ENCODE measurements at places on chromosomes 16 and 17.

GRCh38 chr17:60091908-60092331 is 13.2 kb upstream of the HEATR6 start:
- no peak for DNase-seq

- DNase-seq: no peak
Measured at GRCh38 chr17:62819511-62820221, 11.6 kb upstream of the MARCHF10 start.

DNA sequence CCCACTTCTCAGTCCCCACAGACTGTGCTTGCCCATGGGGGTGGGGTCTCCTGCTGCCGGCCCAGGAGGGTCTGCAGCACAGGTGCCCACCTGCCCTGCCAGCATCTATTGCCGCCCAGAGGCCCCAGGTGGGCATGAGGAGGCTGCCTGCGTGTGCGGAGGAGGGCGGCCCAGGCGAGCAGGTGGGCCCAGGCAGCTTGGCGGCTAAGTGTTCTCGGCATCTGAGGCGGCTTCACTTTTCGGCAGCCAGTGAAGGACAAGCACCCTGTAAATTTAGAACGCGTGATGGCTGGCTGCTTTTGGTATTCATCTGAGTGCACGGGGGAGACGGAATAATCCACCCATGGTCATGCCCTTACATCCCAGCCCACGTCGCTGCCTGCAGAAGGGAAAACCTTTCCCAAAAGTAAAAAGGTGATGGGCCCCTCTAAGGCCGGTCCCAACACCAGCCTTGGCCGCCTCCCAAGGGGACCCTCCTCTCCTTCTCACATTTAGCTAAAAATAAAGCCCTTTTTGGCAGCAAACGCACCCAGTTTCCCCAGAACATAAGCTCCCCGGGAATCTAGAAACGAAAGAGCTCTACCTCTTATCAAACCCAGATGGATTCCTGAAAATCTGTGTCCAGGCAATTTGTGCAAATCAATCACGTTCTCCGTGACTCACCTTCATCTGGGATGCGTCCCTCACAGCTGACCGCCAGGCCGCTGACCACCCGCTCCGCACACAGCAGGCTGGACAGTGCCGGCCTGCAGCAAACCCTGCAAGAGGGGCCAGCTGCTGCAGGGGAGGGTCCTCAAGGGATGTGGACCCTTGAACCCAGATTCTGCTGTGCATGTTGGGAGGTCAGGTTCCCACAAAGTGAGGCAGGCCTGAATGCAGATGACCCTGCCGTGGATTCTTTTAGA is 79.4 kb downstream of the RBFOX3 start:
- no peak for DNase-seq

DNA sequence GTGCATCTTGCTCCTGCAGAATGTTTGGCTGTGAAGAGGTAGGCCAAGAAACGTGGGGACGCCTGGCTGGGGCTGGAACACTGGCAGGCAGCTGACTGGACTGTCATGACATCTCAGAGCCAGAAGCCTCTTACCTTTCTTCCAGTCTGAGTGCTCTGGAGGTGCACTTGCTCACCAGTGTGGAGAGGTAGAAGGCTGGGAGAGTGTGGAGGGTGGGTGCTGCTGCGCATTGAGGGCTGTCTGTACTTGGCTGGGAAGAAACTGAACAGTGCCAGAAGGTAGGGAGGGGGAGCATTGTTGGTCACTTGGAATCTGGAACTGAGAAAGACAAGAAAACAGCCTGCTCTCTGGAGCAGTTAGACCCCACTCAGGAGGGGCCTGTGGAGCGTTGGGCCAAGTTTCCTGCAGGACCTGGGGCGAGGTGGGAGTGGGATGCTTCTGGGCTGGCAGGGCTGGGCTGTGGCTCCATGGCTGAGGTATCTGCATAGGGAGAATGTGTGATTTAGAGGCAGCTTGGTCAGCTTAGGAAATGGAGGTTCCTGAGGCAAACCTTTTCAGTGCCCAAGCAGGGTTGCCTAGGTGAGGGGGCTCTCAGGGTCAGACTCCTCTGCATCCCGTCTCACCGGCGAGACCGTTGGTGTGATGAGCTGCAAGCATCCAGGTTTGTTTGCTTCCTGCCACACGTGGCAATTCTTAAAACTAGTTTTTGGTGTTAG is 55.1 kb downstream of the KSR1 start:
- DNase-seq: no peak

GRCh38 chr16:1032607-1033006 is 39.9 kb upstream of the SSTR5 start:
- DNase-seq: no peak

GRCh38 chr17:39678340-39679116 is 9.3 kb downstream of the PGAP3 start:
- DNase-seq: no peak

DNA sequence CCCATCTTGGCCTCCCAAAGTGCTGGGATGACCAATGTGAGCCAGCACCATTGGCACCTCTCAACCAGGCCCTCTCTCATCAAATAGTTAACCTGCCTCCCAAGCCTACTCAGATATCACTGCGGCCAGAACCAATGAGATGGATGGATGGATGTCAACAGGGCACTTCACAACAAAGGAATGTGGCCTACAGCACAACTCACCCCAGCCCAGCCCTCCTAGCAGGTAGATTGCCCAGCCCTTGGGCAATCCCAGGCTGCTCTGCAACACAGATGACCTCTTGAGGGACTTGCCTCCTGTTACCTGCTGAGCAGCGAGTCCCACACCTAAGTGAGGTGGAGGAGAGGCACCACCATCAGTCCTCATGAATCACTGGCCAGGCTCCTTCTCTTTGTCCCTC is 22.6 kb upstream of the KIFC3 start:
- DNase-seq: no peak

- DNase-seq: no peak
Measured at GRCh38 chr16:64406770-64407181, 715.1 kb downstream of the CDH11 start.

DNA sequence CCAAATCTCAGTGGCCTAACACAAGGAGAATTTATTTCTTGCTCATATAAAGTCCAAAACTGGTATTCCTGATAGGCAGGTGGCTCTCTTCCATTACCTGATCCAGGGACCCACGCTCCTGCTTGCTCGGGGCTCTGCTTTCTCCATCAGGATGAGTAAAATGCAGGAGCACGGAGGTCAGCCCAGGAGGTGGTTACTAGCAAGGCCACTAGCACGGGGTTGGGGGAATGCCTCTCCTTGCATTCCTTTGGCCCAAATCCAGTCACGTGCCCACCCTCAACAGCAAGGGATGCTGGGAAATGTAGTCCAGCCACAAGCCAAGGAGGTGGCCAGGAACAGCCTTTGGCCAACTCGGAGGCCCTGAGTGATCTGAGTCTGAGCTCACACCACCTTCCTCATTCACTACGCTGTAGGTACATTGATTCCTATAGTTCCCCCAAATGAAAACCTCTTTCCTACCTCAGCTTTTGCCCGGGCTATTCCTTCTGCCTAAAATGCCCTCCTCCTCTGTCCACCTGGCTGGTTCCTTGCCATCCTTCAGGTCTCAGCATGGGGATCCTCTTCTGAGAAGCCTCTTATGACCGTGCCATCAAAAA is 38.3 kb upstream of the HAPSTR1 start:
- DNase-seq: no peak

GRCh38 chr16:19881028-19881427 is 3.6 kb downstream of the GPRC5B start:
- no peak for DNase-seq

DNA sequence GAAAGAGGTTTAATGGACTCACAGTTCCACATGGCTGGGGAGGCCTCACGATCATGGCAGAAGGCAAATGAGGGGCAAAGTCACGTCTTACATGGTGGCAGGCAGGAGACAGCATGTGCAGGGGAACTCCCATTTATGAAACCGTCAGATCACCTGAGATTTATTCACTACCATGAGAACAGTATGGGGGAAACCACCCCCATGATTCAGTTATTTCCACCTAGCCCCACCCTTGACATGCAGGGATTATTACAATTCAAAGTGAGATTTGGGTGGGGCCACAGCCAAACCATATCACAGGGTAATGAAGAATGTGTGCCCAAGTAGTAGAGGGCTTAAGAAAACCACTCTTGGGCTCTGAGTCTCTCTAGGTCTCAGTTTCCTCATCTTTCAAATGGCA is 85.1 kb downstream of the PRKCB start:
- no peak for DNase-seq

DNA sequence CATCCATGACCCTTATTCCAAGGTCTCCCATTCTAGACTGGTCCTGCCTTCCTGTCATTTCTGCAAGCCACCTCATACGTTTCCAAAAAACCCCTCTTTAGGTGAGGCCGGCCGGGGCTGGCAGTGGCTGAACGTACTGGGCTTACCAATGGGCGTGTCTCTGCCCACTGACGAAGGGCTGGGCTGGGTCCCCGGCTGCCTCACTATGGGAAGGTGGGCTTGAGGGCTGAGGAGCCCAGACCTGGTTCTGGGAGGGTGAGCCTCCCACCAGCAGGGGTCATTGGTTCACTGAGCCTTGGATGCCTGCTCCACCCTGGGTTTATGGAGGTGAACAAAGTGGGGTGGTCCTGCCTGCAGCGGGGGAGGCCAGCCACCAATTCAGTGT is 19.9 kb downstream of the KDM8 start:
- DNase-seq: no peak

DNA sequence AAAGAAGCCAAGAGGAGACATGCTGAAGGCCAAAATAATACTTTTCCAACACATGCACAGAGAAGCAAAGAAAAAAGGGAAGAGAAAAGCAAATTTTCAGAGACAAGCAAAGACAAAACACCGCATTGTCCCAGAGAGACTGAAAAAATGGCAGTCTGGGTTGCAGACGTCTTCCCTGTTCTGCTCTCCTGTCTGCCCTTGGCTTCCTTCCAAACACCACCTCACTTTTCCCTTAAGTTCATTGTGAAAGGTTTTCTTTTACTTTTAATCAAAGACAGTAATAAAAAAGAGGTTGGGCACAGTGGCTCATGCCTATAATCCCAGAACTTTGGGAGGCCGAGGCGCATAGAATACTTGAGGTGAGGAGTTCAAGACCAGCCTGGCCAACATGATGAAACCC is 21.2 kb upstream of the VAT1L start:
- no peak for DNase-seq

GRCh38 chr17:2144701-2145100 is 89.8 kb downstream of the HIC1 start:
- no peak for DNase-seq

- no peak for DNase-seq
Measured at GRCh38 chr17:54863176-54863575, 37.5 kb upstream of the TOM1L1 start.

DNA sequence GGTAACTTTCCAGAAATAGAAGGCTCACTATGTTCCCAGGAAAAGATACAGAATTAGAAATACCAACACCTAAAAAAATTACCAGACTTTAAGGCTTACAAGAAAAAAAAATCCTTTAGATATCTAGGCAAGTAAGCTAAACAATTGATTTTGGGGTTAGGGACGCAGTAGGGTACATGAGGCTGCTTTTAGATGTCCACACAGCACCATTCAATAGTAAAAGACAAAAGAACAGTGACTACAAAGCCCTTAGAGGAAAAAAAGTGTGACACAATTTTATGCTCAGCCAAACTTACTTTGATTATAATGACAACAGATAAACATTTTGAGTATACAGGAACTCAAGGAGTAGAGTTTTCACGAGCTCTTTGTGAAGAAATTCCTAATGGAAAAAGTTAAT is 29.9 kb downstream of the METTL16 start:
- DNase-seq: no peak

GRCh38 chr17:77450742-77451244 is 310.0 kb downstream of the SEC14L1 start:
- DNase-seq: peak; percentile 55

GRCh38 chr16:88790312-88791211 is 5.5 kb upstream of the PIEZO1 start:
- peak; percentile 43 for DNase-seq

- no peak for DNase-seq
Measured at GRCh38 chr17:77771145-77771544, 187.4 kb upstream of the TNRC6C start.

GRCh38 chr17:7408252-7408727 is 645 bp downstream of the NLGN2 start:
- DNase-seq: no peak

DNA sequence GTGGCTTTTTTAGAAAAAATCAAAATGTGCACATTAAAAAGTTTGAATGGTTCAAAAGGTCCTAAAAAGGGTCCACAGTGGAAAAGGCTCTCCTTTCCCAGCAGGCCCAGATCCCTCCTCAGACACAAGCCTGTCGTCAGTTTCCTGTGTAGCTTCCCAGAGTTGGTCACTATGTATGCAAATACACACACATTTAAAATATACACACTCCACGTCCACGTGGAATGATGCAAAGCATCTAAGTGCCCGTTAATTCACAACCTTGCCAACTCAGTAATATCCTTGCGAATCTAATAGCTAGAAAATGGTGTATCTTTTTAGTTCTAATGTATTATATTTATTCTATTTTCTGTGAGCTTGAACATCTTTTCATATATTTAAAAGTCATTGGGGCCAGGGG is 17.7 kb downstream of the NLRC5 start:
- DNase-seq: no peak

- no peak for DNase-seq
Measured at GRCh38 chr17:62008294-62008693, 56.8 kb downstream of the MED13 start.

DNA sequence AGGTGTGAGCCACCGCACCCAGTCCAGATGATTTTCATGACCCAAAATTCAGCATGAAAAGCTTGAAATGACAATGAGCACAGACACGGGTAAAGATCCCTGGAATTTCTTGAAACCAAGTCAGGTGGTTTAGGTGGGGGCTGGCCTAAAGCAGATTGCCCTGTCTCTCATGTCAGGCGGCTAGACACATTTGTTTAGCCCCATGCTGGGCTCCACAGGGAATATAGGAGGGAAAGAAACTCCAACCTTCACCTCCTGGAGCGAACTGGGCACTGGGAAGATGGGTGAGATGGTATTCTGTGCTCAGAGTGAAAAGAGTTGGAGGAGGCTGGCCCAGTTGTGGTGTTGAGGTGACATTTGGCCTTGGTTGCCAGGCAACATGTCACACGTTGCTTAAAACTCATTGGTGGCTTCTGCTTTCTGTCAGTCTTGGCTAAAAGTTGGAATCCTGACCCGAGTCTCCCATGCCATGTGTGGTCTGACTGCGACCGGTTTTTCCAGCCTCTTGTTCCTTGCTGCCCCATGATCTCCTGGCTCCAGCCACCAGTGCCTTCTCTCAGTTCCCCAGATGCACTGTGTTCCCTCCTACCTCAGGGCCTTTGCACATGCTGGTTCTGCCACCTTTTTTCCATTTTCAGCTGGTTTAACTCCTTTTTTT is 113.7 kb downstream of the ABCC6 start:
- DNase-seq: no peak

DNA sequence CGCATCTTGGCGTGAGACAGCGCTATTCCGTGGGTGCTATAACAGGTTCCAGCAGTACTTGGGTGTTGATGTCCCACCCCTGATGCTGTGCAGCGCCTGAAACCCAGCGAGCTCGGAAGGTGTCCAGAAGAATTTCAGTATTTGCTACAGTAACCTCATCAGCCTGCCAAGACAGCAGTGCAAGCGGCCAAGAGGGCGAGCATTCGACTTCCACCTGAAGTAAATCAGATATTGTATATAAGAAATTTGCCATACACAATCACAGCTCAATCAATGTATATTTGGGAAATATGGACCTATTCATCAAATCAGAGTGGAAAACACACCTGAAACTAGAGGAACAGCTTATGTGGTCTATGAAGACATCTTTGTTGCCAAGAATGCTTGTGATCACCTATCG is 13.0 kb downstream of the APPBP2 start:
- no peak for DNase-seq

GRCh38 chr16:9308356-9308801 is 216.9 kb downstream of the HAPSTR1 start:
- DNase-seq: no peak

- no peak for DNase-seq
Measured at GRCh38 chr16:85750146-85750826, 610 bp downstream of the C16orf74 start.

GRCh38 chr16:67694611-67695010 is 24.5 kb downstream of the GFOD2 start:
- peak; percentile 85 for DNase-seq

All from C1 segment of cervical spinal cord (tissue), 14 donors.